Cortex of kidney (tissue), 1 donor: ENCODE measurements at places on chromosomes 4 and X.

- DNase-seq, result no peak
Observed at GRCh38 chrX:19745077-19745476, 142.3 kb downstream of the SH3KBP1 start.

DNA sequence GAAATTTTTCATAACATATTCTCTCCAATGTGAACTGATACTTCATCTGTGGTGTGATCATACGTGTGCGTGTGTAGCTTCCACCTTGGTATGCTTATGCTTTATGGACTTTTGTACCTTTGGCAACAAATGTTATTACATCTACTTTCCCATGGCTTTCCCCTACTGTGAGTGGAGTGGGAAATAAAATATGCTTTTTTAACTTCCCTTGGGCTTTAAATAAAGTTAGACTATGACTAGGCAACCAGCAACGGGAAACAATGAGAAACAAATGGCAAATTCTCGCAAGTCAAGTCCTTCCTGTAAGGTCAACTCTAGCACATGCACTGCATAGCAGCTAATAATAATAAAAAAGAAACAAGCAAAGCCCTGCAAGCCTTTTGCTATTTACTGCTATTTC lies 205.0 kb upstream of the PDE5A start:
- no peak for DNase-seq

DNA sequence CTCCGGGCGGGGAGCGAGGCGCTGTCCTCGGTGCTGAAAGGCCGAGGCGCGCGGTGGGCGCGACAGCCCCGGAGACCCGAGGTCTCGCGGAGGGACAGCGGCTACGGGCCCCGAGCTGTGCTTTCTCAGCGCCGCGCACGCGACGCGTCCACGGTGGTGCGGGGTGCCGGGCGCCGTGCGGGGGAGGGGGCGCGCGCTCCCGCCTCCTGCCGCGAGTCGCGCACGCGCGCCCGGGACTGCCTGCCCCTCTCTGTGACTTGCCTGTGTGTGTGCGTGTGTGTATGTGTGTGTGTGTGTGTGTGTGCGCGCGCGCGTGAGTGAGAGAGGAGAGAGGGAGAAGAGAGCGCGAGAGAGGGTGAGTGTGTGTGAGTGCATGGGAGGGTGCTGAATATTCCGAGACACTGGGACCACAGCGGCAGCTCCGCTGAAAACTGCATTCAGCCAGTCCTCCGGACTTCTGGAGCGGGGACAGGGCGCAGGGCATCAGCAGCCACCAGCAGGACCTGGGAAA lies at the start of gene GRIA2:
TSS of gene GRIA2 (plus strand) at position 358 of the 511 bp plus-strand sequence. CDS start 315 bp downstream, outside the sequence.
- DNase-seq, result no peak

DNA sequence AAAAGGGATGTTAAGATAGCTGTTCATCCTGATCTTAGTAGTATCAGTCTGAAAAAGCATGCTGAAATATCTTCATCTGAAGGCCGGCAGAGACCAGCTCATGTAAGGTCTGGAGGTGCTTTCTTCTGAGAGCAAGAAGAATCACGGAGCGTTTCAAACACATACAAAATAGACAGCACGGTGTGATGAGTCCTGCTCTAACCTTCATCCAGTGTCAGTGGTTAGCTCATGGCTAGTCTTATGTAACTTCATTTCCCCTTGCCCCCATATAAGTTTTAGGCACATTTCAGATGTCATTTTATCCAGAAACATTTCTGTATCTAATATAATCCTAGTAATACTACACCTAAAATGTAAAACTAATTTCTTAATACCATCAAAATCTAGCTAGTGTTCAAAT lies 27.8 kb downstream of the ADD1 start:
- no peak for DNase-seq
